Fibroblast of lung (primary cell): ENCODE measurements at places on chromosomes 13 and 19. TPM values are rescaled to one million over a fixed set of nuclear protein-coding genes. Genes with fewer than 3 reads are reported as not detected.
A peak's percentile ranks its signal among the peaks of the same experiment; 100 is the strongest.

The MIPEP gene
- total RNA-seq, result 71.1 and 92.5 TPM in 2 replicates

The SYNGR4 gene
- total RNA-seq, result not detected in 2 replicates

The S1PR4 gene
- total RNA-seq, result not detected in 2 replicates

The AP1M2 gene
- total RNA-seq, result 0.17 TPM in 1 of 2 replicates, not detected in the other

The EFNA2 gene
- 0.17 TPM in 1 of 2 replicates, not detected in the other for total RNA-seq

The COX6B2 gene
- total RNA-seq, result under 0.01 and 0.17 TPM in 2 replicates

The ZSCAN18 gene
- 51.6 and 71.0 TPM in 2 replicates for total RNA-seq

- no peak for DNase-seq
Observed at GRCh38 chr13:32428581-32429432, 877 bp upstream of the N4BP2L1 start.

- peak; percentile 13 for DNase-seq
Observed at GRCh38 chr13:60654415-60654814, 257.4 kb downstream of the TDRD3 start.

DNA sequence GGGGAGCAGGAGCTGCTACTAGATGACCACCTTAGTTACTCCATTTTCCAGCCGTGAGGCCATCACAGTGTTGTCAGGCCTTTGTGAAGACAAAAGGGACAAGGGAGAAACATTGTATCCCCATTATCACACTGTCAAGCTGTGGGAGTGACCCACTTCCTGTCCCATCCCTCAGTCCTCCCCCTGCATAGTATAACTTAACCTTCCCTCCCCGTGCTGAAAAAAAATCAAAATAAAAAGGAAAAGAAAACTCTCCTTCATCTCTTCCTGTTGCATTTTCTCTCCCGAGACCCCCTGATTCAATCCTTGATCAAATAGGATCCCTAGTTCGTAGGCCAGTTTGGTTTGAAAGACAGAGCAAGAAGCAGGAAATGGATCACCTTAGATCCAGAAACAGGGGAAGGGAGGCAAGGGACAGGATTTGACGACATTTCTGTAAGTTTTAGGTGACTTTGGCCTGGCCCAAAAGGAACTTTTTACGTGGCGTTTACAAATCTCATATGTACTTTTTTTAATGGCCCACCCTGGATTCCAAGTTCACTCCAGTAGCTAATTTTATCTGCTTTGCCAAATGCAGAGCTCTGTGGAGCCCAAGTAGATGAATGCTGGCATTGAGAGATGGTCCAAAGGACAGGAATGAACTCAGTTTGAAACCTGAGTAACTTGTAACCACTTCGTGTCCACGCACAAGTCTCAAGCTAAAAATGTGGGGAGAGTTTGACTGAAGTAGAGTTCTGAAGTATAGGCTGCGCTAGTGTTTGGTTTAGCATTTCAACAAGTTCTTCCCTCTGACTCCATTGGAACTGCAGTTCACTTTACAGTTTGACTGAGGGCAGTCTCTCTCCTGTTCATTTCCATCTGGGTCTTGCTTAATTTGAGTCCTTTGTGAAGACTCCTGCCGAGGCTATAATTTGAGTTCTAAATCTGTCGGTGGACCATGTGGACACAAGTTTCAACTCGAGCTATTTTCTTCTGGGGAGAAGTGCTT is 16.6 kb upstream of the GATAD2A start:
- no peak for DNase-seq

DNA sequence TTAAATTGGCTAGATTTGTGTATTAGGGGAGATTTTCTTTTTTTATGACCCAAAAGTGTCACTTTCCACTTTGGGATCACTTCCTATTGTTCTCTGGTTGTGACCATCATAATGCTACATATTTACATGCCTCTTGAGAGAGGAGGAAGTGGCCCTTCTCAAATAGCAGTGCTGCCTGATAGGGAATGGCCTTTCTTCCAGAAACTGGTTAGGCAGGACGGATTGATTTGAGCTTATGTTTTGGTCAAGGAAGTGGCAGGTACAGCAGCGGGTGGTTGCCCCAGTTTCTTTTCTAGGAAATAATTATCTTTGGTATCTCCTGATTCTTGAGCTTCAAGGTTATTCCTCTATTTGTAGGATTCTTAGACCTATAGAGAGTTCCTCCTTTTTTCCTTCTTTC is 21.9 kb upstream of the WTIP start:
- DNase-seq, result no peak

DNA sequence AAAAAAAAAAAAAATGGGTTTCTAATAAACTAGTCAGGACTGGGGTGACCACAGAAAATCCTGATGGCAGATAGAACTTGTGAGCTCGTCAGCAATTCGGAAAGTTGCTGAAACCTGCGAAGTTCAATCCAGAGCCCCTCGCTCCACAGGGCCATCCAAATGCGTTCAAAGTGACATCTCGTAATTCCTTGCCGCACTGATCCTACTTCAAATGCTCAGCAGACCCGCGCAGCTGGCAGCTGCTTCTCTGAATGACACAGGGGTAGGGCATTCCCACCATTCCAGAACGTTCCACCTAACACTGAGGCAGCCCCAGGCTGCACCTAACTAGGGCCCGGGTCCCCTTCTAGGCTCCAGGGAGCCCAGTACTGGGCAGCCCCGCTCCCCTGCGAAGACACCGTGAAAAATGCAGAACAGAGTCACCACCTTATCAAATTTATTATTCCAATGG is 4.8 kb upstream of the DAPK3 start:
- no peak for DNase-seq

GRCh38 chr19:50870417-50871089 is 2.7 kb upstream of the KLK2 start:
- DNase-seq, result no peak

DNA sequence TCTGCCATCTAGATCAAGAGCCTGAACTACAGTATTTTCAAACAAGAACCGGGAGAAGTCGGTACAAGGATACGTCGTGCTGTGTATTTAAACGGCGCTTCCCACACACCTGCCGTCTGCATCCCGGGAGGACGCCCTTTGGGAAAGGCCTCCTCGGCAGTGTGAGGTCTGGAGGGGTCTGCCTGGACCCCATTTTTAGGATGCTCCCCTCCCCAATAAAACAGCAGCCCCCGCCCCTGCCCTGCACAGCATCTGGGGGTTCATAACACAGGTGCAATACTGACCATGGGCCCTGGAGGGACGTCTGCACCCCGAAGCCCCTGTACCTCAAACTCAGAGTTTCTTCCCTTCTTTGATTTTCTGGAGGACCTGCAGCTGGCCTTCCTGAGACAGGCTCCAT is 4.1 kb upstream of the C13orf46 start:
- no peak for DNase-seq

DNA sequence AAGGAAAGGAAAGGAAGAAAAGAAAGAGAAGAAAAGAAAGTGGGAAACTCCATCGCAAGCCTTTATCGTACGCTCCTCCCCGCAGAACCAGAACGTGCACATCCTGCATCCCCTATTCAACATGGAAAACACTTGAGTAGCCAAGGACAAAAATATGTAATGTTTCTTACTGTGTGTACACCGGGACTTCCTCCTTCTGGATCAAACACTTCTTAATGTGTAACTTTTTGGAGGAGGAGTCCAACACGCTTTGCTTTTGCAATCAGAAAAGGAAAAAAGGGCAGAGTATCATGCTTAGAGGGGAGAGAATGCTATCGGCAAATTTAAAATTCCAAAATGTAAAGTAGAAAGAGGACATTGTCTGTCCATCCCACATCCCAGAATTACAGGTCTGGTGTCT is 7.8 kb upstream of the SHFL start:
- DNase-seq, result no peak

GRCh38 chr19:51123381-51123800 is 1.3 kb upstream of the SIGLEC9 start:
- DNase-seq, result no peak

DNA sequence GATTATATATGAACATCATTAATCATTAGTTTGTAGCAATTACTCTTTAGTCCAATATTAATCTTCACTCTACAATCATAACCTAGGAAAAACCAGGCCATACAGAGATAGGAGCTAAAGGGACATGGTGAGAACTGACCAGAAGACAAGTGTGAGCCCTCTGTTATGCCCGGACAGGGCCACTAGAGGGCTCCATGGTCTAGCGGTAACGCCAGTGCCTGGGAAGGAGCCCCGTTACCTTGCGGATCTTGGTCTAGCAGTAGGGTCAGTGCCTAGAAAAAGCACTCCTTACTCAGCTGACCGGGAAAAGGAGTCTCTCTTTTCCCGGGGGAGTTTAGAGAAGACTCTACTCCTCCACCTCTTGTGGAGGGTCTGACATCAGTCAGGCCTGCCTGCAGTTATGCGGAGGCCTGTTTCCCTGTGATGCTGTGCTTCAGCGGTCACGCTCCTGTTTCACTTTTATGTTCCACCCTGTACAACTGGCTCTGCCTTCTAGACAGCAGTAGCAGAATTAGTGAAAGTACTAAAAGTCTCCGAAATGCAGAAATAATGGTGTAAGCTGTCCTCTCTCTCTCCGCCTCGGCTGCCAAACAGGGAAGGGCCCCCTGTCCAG is 13.8 kb downstream of the OR7D4 start:
- DNase-seq, result peak; percentile 66

DNA sequence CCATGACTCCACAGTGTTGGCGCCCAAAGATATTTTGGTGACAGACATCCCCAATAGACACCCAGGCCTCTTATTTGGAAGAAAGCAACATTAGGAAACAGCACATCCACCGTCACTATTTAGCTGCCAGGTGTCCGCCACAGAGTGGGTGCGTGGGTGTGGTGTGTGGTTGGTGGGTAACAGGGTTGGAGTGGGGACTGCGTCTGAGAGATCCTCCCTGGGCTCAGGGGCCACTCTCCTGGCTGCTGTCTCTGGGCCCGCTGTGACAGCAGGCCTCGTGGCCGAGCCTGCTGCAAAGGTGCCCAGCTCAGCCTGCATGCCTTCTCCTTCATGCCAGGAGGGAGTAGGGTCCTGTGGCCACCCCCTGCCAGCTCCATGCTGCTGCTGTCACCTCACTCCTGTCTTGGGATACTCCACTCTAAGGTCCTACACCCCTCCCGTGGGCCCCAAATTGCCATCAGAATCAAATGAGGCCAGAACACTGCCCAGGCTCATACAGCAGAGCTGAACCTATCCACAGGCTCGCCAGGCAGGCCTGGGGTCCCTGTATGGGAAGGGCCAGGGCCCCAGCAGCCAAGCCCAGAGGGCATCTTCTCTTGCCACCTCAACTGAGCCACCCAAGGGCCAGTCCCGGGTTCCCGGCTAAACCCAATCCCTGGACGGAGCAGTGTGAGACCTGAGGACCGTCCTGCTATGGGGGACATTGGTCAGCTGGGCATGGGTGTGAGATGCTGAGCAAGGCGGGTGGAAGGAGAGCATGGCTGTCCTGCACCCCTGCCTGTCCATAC is 24.7 kb upstream of the TIMM44 start:
- no peak for DNase-seq

DNA sequence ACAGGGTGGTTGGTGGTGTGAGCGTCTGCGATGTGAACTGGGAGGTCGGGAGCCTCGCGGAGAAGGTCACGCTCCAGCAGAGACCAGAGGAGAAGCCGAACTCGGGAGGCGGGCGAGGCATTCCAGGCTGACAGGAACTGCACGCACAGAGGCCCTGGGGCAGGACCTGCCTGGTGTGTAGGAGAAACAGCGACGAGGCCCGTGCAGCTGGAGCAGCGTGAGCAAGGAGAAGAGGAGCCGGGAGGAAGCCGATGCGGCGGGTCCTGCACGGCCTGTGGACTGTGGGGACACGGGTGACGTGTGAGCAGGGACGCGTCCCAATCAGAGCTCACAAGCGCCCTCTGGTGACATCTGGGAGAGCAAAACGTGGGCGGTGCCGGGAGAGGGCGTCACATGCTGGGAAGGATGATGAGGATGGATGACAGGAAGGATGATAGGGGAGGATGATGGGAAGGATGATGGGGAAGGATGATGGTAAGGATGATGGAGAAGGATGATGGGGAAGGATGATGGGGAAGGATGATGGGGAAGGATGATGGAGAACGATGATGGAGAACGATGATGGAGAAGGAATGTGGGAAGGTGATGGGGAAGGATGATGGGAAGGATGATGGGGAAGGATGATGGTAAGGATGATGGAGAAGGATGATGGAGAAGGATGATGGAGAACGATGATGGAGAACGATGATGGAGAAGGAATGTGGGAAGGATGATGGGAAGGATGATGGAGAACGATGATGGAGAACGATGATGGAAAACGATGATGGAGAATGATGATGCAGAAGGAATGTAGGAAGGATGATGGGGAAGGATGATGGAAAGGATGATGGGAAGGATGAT is 16.1 kb upstream of the MADCAM1 start:
- peak; percentile 42 for DNase-seq

DNA sequence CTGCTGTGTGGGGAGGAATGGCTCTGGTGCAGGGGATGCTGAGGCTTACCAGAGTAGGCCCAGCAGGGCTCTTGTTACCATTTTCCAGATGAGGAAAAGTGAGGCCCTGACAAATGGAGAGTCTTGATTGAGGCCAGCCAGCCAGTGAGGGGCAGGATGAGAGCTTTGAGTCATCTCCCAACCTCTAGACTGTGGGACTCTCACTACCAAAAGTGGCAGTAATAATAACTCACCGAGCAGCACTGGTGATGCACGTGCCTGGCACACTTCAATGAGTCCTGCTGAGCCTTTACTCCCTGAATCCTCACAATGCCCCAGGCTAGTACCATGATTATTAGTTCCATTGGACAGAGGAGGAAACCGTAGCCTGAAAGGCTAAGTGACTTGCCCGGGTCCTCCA is 7.8 kb downstream of the CIC start:
- DNase-seq, result no peak

DNA sequence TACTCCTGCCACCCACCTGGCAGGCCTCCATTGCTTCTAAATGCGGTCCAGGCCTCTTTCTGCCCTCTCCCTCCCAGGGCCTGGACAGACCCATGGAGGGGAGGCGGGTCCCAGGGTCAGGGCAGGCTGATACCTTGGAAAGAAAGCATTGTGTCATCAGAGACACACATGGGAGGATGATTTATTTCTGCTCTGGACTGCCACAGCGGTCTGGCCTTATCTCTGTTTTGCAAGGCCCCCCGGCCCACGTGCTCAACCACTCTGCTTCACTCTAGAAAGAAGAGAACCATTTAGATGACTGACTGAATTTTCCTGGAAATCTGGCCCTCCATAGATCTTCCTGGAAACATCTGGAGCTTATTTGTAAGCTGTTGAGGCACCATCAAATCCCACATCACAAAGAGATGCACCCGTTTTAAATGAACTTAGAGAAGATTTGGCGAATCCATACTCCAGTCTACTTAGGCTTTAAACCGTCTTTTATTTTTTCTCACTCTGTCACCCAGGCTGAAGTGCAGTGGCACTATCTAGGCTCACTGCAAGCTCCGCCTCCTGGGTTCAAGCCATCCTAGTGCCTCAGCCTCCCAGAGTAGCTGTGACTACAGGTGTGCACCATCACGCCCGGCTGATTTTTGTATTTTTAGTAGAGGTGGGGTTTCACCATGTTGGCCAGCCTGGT is 48.3 kb upstream of the URI1 start:
- no peak for DNase-seq

GRCh38 chr13:82565201-82565600 is 1317.1 kb downstream of the SLITRK1 start:
- no peak for DNase-seq

- peak; percentile 77 for DNase-seq
Observed at GRCh38 chr13:21637296-21637695, 33.3 kb upstream of the MICU2 start.
